ENCODE measurements at places on chromosomes 4 and X.
A peak's percentile ranks its signal among the peaks of the same experiment; 100 is the strongest.

- no peak for DNase-seq
Measured at GRCh38 chr4:185529413-185529812, 5.9 kb downstream of the PDLIM3 start.

- DNase-seq: no peak
Measured at GRCh38 chr4:4780729-4781244, 78.7 kb upstream of the MSX1 start.

GRCh38 chr4:144709793-144710525, 64.0 kb downstream of the HHIP start:
- DNase-seq: no peak

GRCh38 chrX:70029863-70030262, 19.9 kb downstream of the AWAT2 start:
- DNase-seq: no peak

DNA sequence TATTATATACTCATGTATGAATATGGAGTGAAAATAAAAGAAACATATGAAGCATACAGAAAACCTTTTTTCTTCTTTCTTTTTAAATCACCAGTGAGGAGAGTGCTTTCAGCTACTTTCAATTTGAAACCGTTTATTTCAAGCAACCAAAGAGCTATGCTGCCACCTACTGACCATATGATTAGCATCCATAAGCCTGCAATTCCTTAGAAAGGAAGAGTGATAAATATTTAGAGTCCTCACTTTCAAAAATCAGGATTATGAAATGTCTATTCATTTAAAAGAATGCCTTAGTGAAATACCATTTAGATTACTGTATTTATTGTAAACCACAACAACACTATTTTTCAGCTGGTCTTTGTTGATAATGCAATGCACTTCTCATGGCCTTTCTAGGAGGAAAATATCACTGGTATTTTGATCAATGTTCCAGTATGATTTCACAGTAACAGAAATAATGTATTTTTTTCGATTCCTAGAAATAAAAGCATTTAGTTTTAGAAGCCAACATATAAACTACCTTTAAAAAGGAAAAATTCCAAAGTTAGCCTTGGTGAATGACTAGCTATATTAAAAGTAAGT, 667.6 kb downstream of the PCDH18 start:
- DNase-seq: no peak

DNA sequence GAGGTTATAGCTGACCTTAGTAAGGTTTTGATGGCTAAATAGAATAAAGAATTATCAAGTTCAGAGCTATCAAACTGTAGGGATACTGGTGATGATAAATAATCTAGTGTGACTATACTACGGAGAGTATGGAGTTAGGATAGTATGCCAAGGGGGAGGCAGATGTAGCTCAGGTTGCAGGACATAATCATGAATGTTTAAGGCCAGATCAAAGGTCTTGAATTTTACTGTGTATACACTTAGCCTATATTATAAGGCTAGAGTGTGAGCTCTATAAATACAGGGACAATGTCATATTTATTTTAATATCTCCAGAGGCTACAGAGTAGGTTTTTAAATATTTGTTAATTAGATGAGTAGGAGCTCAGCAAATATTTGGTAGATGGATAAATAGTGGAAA, 131.1 kb upstream of the STIM2 start:
- DNase-seq: no peak

- no peak for DNase-seq
Measured at GRCh38 chr4:171646984-171647383, 166.2 kb upstream of the GALNTL6 start.

DNA sequence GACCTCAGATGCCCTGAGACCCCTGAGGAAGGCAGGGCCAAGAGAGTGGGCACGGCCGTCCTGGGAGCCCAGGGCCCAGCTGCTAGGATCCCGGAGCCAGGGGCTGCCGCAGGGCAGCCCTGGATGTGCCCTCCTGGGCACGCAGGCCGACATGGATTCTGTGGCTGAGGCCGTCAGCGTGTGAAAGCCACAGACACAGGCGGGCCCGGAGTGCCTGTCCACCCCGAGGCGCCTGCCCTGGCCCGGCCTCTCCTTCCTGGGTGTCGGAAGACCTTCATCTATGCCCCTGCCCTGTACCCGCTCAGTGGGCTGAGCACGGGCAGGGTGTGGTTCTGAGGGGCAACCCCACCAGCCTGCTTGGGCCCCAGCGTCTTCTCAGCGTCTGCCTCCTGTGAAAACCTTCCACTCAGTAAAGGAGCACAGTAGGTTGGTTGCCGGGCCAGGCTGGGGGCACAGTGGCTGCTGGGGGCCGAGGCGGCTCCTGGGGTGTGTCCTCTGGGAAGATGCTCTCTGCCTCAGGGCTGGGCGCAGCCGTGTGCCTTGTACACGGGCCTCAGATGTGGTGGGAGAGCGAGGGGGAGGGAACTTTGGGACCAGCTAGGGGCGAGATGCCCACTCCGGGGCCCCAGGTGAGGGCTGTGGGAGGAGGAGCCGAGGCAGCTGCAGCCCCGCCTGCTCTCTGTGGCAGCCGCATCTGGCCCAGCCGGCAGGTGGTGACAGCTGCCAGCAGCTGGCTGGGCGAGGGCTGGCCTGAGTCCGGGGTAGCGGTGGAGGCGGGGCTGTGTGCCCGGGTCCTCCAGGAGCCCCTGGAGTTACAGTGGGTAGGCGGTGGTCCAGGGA, 20.8 kb downstream of the FGFRL1 start:
- DNase-seq: peak; percentile 57

- no peak for DNase-seq
Measured at GRCh38 chr4:45475548-45475947, 648.3 kb downstream of the GABRG1 start.

DNA sequence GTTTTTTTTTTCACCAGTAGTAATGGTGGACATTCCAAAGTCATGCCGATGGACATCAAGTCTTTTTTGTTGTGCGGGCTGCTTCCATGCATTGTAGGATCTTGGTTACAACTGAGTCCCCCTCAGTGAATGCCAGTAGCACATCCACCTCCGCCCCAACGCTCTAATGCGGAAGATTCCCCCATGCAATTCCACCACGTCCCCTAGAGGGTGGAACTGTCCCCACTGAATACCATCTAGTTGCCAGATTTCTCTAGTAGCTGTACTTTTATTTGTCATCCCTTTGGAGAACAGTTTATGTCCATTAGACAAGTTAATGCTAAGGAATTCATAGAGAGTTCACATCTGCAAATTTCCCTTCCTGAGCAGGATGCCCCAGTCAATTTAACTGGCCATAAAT, 6.7 kb downstream of the SHISA3 start:
- no peak for DNase-seq

DNA sequence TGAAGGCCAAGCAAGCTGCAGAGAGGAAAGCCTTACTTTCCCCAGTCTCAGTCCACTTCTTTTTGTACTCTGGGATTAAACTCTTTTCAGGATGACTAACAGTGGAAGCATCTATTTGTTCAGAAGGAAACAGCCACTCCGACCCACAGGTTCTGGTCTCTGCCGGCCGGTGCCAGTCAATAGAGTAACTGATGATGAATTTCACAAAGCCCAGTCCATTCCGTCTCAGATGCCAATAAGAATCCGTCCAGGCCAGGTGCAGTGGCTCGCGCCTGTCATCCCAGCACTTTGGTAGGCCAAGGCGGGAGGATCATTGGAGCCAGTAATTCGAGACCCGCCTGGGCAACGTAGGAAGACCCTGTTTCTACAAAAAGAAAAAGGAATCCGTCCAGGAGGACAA, 58.5 kb upstream of the HELT start:
- no peak for DNase-seq

DNA sequence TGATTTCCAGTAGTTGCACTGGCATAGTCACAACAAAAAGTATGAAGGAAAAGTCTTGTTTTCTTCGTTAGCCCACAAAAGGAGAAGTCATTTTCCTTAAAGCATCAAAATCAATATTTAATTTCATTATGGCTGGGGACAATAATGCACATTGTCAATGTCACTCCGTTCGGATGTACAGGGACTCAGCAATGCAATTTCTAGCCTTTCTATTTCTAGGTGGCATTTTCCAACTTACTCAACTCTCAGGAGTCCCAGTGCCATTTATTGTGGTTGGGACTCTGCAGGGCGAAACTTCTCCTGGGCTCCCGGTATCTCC, 99.6 kb downstream of the CEP135 start:
- peak; percentile 3 for DNase-seq

DNA sequence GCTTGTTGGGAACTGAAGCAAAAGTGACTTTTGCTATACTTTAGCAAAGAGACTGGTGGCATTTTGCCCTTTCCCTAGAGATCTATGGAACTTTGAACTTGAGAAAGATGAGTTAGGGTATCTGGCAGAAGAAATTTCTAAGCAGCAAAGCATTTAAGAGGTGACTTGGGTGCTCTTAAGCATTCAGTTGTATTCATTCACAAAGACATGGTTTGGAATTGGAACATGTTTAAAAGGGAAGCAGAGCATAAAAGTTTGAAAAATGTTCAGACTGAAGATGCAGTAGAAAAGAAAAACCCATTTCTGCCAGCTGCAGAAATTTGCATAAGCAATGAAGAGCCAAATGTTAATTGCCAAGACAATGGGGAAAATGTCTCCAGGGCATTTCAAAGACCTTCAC, 21.6 kb downstream of the AIMP1 start:
- no peak for DNase-seq

DNA sequence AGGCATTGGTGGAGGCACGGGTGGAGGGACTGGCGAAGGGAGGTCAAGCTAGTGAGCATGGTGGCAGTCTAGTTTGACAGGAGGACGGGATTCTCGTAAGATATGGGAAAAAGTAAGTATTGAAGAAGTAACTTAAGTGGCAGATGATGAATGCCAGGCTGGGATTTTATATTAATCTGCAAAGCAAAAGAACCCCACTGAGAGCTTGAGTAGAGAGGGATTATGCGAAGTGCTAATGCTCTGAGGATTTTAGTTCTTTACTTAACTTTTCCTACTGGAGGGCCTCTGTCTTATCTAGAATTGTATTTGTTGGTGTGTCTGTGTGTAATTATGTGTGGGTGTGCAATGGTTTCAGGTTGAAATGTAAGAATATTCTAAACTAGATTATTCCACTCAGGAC, 327.9 kb downstream of the FAT4 start:
- DNase-seq: no peak

- no peak for DNase-seq
Measured at GRCh38 chr4:85883180-85883579, 408.2 kb downstream of the ARHGAP24 start.

- DNase-seq: no peak
Measured at GRCh38 chr4:168484626-168485025, 4.3 kb upstream of the DDX60L start.

DNA sequence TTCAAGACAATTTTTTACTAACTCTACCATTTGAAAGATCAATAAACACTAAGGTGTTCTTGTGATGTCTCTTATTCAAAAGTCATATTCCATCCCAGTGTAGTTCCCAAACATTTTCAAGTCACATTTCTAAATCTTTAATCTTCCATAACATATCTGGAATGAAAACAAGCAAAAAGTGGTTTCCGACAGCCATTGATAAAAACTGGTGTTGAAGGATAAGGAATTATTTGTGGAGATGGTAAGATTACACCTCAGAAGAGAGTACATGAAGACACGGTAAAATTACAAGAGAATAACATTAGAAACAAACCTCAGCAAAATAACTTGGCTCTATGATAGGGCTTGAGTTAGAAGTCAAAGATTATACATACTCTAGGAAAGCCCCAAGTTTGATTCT, 4.3 kb downstream of the CHIC2 start:
- no peak for DNase-seq

DNA sequence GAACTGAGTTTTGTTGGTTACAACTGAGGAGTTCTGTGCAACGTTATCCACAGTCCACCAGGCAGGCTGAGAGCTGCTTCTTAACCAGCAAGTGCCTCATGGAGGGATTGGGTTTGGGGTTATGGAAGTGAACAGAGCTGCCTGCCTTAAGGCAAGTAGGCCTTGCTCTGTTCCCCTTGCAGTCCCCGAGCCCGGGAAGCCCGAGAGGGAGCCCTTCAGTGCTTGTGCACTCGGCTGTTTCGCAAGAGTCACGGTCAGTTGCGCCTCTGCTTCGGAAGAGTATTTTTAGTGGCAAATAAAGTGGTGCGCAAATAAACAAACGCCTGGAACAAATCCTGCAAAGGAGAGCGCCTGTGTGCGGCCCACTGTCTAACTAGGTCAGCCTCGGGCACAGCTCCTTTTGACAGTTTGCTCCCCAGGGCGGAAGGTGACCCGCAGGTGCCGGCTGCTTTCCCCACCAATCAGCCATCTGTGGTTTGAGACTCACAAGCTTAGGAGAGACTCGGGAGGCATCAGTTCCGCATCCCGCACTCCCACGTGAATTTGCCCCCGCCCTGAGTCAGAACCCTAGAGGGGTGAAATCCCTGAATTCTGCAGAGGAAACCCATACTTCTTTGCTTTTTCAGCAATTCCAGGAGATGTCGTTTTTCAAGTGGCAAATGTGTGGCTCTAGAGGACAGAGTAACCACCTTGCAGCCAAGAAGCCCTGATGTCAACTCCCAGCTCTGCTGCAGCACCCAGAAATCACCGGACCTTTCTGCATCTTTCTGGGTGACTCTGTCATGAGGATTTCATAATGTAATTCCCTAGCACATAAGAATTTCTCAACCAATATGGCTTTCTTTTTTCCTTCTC, 56.8 kb downstream of the LGI2 start:
- peak; percentile 97 for DNase-seq

DNA sequence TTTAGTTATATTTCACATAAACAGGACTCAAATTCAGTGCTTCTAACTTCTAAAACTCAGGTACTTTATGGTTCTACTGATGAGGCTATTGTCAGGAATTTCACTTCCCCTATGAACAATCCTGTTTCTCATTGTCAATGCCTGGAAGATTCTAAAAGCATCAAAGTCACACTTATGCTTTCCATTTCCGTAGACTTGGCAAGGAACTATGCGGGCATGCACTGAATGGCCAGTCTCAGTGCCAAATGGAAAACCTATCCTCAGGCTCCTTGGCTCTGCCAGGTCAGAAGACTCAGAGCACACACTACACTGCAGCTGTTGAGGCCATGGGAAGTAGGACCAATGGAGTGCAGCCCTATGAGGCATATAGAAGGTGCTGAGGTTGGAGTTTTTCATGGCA, 97.0 kb upstream of the PTPN13 start:
- DNase-seq: peak; percentile 21

DNA sequence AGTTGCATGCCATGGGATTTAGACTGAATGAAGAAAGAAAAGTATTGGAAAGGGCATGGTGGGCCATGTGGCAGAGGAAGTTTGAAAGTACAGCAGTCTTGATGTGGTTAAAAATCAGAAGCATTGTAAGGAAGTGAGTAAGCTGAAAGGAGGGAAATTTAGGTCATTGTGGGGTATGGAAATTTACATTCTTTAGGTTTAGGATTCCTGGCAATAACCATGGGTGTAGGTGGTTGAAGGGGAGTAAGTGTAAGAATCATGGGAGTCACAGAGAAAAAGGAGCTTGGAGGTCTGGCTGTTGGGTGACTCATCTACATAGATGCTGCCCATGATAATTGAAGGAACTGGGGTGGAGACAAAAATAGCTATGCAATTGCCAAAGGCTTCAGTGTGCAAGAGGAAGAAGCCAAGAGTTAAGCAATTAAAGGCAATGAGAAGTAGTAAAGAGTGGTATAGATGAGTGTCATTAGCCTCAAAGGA, 243.8 kb upstream of the LDB2 start:
- no peak for DNase-seq

GRCh38 chrX:150615356-150615755, 46.9 kb downstream of the MTM1 start:
- DNase-seq: peak; percentile 72
